ENCODE measurements at places on chromosomes 12 and 14.

GRCh38 chr12:120757949-120758348, 32.3 kb downstream of the ACADS start:
- no peak for DNase-seq

DNA sequence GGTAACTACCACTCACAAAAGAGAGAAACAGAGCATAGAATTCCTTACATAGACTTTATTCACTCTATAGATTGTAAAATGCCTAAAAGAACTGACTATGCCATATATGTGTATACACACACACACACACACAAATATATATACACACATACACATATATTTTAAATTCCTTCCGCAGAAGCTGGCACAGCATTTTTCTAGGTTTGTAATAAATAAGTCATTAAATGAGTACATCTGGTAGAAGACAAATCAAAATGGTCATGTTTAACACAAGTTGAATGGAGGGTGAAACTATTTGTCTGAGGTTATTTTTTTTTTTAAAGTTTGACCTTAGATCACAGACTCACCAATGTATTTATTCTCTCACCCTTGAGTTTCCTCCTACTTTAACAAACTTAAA, 58.2 kb downstream of the CCER1 start:
- no peak for DNase-seq

DNA sequence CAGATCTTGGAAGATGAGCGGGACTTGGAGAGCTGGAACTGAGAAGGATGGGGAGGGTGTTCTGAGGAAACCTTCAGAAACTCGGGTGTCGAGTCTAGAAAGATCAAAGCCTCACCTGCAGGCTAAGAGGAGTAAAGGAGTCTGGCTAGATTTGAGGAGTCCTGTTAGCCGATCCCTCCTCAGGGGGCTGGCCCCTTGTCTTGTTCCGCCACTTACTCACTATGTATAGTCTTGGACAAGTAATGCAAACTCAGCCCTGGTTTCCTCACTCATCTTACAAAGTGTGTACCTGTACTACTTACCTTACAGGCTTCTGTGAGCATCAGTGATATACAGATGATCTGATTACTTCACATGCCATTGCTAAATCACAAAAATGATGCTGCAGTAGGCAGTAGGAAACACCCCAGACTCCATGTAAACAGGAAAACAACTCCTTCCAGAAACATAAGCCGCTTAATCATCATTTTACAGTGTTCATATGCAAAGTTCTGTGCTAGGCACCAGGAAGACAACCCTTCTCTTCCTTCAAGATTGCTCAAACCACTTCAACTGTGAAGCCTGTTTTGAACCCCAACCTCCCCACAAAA, 2.0 kb upstream of the SPTLC2 start:
- no peak for DNase-seq

- DNase-seq, result peak; percentile 96
These were observed at the start of gene TDP1 for GRCh38 chr14:89955745-89956660. Gene TDP1 (plus strand): TSS chr14:89955927. CDS start chr14:89963115, 7,188 bp downstream.

- no peak for DNase-seq
These were observed 62.2 kb downstream of the PTPN11 start for GRCh38 chr12:112480931-112481330.

DNA sequence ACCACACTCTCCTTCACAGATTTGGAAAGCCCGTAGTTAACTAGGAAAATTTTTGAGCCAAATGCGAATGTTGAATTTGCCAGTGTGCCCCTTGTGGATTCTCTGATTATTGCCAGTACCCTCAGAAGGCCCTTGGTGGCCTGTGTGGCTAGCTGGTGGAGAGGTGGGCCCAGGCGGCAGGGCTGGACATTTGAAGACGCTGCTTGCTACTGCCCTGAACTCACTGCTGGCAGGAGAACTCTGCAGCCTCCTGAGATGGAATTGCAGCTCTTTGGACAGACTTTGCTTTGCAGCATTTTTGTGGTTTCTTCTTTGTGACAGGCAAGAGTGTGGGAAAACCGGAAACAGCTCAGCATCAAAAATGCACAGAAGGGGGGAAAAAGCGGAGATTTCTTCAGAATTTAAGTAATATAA, 97.6 kb downstream of the TGFB3 start:
- DNase-seq, result no peak

DNA sequence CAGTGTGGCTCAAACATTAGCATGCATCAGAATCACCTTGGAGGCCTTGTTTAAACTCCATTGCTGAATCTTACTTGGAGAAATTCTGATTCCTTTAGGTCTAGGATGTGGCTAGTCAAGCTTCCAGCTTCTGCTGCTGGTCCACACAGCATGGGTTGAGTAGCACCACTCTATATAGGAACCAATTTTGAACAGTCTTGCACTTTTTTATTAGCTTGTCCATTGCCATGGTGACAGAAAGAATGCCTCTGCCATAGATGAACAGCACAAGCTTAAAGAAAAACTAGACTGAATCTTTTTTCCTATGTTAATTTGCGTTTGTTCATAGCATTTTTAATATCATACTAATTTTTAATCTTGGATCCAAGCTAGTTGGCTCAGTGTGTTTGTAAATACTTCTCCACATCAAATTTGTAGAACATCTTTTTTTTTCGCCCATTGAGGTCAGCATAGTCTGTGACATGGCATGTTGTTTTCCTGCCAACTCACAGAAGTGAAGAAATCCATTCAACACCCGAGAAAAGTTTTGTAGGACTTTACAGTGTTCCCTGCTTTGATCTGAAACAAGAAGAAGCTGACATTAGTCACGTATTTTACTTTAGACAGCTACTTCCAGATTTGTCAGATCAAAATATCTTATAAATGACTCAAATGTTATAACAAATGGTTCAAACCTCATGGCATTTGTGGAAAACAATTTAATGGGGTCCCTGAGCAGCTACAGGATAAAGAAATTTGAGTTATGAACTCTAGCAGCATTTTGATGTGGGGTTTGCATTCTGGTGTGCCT, 438.8 kb downstream of the EGLN3 start:
- DNase-seq, result no peak

GRCh38 chr12:53090554-53090953, 6.9 kb upstream of the IGFBP6 start:
- no peak for DNase-seq

- no peak for DNase-seq
These were observed 156.7 kb upstream of the RTL1 start for GRCh38 chr14:101060171-101060601.

DNA sequence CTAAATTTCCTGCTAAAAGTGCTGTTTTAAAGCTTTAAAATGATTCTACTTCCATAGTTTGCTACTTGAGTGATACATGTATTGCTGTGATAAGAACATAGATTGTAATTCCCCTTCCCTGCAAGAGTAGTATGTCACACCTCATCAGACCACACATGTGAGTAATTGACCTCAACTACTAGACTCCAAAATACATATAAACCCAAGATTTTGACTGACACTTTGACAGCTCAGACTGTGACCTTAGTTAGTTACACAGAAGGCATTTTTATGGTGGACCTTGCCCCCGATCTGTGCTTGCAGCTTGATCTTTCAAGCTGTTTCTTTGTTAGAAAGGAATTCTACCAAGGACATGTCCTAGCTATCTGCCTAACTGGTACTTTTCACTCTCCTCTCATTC, 18.6 kb downstream of the APOBEC1 start:
- DNase-seq, result no peak

DNA sequence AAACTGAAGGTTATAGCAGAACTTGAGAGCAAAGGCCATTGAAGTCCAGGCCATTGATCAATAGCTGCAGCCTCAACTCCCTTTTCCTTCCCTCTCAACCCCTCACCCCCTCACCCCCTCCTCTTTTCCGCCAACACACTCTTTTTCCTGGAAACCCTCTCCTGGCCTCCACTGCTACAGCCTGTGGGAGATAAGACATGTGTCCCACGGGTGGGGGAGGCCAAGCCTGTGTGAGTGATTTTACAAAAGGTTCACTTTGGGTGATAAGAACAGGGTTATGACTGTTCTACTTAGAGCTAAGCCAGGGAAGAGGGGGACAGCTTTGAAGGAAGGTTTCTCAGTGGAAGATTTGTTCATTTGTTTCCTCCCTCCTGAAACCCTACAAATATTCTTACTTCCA, 9.2 kb upstream of the FGF23 start:
- DNase-seq, result no peak

GRCh38 chr14:55545779-55546178, 34.2 kb upstream of the KTN1 start:
- DNase-seq, result no peak

- no peak for DNase-seq
These were observed 405.8 kb downstream of the MED13L start for GRCh38 chr12:115871714-115872113.

GRCh38 chr12:6336079-6336888, 5.6 kb downstream of the TNFRSF1A start:
- peak; percentile 63 for DNase-seq

DNA sequence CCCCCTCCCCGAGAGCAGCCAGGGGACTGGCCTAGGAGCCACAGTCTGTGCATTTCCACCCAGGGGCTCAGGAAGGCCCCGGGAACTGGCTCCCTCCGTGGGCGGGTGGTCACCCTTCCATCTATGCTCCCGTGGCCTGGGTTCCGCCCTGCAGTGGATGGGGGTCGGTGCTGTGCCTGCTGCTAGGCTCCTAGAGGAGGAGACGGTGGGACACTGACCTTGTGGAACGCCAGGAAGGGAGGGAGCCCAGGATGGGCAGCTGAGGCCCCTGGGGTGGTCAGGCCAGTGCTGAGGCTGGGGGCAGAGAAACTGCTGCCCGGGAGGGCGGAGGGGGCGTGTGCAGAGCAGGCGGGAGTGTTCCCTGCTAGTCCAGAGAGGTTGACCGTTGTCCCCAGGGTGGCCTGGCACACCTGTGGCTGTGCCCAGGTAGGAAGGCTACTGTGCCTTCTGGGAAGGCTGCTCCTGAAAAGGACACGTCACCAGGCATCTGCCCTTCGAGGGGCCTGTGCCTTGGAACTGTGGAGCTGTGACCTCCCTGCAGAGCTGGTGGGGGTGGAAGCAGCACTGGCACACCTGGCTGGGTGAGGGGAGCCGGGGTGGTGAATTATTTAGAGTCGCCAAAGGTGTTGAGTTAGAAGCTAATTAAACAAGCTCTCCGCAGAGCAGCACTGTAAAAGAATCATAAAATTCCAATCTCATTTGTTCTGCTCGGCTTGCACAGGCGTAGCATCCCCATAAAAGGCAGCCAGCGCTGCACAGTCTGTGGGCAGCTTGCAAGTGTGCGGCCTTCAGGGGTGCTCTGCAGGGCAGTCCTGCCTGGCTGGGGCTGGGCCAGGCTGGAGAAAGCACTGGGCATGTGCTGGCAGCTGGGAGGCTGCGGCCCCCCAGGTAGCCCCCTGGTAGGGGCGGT, 145.1 kb downstream of the KIF26A start:
- DNase-seq, result no peak

- peak; percentile 94 for DNase-seq
These were observed at the start of gene PPP4R3A for GRCh38 chr14:91510171-91511042. Gene PPP4R3A (minus strand): TSS chr14:91510310. CDS start chr14:91509647, 663 bp downstream.

DNA sequence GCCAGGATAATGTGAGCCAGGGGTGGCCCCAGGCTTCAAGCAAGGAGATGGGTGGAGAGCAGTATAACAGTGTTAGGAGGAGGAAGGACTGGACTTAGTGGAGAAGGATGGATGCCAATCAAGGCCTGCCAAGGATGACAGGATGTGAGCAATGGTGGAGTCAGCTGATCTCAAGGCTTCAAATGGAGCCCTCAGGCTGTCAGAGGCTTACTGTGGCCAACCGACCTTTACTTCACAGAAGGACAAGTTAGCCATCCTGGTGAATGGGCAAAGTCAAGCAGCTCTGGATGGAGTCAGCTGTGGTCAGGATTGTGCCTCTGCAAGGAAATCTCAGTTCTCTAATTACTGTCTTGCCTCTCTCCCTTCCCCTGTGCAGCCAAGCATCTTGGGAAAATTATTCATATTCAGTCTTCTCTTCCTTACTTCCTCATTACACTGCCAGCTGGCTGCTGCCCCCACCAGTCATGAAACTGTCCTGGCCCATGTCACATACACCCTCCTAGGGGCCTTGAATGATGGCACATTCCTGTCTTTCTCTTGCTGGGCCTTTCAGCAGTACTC, 7.6 kb upstream of the STAT6 start:
- DNase-seq, result no peak

DNA sequence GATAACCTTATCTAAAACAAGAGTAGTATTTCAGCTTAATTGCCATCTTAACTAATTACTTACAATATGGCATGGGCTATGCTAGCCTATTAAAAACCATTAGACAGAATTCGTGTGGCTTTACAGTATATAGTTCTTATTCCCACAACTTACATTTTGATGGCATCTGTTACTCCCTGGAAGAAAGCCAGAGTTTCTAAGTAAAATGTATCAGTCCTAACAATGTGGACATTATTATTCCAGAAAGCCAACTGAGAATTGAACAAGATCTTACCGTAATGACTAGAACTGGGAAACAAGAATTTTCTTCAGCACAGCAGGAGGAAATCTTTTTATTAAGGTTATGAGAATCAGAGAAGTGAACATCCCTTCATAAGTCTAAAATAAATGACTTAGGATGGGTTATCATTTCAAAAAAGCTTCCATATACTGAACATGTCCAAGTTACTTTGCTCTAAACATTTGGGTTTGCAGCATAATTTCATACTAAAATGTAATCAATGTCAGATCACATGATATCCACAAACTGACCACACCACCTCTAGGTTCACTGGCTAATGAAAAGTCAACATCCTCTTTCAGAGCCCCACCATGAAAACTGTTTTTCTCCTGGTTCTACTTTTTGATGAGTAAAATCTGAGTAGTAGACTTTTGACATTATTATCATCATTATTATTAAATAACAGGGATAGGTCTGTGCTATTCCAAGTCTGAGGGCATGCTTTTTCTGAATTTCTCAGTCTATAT, 179.7 kb downstream of the SSPN start:
- DNase-seq, result no peak

DNA sequence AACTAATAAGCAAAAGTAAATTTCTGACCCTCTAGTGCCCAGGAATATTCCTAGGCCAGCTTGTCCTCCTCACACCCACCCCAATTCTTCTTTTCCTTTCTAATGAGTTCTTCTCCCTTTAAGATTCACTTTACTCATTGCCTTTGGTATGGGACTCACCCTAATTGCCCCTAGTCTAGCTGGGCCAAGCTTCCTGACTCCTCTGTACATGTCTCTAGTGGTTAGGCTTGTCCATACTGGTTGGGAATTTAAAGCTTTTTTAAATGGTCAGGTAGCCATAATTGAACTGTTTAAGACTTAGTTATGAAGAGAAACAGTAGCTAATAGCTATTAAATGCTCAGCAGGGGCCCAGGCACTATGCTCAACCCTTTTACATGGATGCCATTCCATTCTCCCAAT, 248.2 kb downstream of the C12orf42 start:
- DNase-seq, result no peak
